ENCODE measurements at places on chromosomes 5 and 9.

DNA sequence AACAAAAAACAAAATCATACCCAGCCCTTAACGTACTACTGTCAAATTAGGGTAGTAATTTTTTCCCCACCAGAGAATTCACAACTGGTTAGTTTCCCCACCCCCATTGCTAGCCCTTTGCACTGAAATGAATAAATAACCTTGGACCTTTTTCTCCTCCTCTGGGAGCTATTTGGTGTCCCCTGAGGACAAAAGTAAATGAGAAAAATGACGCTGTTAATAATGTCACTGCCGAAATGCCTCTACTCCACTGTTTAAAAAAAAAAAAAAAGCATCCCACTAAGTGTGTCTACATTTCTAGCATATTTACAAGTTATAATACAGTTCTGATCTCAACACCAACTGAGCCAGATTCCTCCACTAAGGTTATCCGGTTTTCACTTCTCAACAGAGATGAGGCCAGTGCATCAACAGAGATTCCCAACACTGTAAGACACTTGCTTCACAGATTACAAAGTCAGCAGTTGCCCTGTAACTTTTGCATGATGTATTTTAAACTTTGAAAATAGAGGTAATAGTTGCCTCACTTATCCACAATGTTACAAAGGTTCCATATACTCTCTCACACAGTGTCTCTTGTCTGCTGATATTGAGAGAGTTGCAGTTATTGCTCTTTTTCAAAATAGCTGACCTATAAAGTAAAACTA is 5.1 kb upstream of the NFIB start:
- no peak for DNase-seq

- no peak for DNase-seq
Observed at GRCh38 chr5:41649659-41650058, 139.3 kb upstream of the PLCXD3 start.

DNA sequence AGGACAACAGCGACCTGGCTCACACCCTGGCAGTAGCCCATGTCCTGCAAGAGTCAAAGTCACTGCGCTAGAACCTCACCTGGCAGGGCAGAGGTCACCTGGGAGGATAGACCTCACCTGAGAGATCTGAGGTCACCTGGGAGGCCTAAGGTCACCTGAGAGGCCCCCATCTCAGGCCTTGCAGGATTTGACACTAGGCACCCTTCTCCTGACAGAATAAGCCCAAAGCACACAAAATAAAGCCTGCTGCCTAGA is 75.2 kb upstream of the SPTLC1 start:
- no peak for DNase-seq

DNA sequence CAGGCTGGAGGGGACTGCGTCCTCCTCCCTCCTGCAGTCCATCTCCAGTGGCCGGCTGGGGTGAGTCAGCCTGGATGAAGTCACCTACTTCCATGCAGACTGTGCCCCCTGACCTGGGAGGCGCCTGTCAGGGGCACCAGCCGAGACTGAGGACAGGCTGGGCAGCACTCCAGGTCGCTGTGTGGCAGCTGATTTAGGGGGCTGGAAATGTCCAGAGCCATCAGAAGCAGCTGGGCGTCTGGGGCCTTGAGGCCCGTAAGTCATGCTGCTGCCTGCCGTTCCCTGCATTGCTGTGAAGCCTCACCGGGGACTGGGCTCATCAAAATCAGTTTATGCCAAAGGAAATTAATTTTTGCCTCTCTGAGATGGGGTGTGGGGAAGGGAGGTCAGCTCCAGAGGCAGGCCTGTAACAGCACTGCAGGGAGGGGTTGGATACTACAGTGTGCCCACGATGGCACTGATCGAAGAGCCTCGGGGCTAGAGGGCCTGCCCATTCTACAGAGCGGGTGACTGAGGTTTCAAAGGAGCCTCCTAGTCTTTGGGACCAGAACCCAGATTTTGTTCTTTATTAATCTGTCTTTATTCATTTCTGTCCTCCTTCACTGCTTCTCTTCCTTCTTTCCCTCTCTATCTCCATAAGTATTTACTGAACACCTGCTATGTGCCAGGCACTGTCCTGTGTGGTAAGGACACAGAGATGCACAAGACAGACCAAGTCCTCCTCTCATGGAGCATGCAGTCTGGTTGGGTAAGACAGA is 70.4 kb upstream of the PSD2 start:
- no peak for DNase-seq

GRCh38 chr9:88458716-88459465 is 70.6 kb downstream of the SPIN1 start:
- DNase-seq, result no peak

- DNase-seq, result no peak
Observed at GRCh38 chr9:14962193-14962882, 52.1 kb upstream of the FREM1 start.

GRCh38 chr9:129198319-129199043 is 20.4 kb upstream of the IER5L start:
- no peak for DNase-seq

DNA sequence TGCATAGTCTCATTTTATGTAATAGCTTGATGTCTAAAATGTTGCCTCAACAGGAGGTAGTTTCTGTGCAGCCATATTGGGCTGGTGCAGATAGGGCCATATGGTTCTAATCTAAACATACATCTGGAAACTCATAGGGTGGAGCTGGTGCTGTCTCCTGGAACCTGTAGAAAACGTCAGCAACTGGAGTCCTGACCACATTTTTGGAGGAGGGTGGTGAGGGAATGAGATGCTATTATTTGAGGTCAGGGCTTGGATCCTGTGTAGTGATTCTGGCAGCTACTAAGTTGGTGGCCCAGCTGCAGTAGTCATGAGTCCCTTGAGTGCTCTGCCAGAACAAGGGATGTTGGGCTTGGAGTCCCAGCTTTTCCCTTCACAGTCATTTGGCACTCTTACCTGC is 14.1 kb downstream of the MAN2A1 start:
- DNase-seq, result no peak

DNA sequence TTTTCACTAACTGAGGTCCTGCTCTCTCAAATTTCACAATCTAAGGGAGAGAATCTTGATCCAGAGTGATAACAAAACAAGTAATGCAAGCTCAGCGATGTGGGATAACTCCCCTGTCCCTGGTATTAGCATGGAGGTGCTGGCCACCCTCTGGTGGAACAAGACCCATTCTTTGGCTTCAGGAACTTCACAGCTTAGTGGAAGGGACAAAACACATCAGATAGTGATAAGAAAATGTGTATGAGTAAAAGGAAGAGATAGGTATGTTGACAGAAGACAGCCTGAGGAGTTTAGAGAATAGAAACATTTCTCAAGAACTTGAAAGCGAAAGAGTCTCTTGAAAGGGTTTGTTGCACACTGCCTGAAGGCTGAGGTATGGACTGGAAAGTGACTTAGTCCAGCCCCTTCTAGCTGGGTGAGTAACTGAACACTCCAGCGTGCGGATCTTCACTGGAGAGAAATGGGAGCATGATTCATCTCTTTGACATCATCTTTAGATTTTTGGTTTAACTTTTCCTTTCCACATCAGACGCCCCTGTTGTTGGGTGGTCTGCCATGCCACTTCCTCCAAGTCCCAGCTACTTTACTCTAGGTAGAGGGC is 25.4 kb upstream of the ZSWIM6 start:
- no peak for DNase-seq

- DNase-seq, result no peak
Observed at GRCh38 chr5:142316681-142317080, 8.1 kb downstream of the SPRY4 start.

GRCh38 chr5:147384346-147385193 is 125.3 kb downstream of the DPYSL3 start:
- no peak for DNase-seq

GRCh38 chr5:131224387-131225201 is 39.3 kb upstream of the CDC42SE2 start:
- DNase-seq, result no peak

GRCh38 chr9:15843931-15844330 is 291.1 kb downstream of the CCDC171 start:
- no peak for DNase-seq

DNA sequence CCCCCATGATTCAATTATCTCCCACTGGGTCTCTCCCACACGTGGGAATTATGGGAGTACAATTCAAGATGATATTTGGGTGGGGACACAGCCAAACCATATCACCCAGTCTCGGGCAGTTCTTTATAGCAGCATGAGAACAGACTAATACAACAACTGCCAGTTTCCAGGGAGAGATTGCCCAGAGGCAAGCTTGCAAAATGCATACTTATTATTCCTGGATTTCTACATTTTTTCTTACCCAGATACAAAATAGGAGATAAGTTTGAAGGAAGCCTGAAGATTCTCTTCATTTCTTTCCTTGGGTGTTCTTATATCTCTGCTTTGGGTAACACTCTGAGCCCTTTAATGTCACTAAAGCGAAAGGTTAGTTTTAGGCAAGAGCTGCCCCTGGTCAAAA is 691.2 kb downstream of the TAF11L14 start:
- DNase-seq, result no peak

DNA sequence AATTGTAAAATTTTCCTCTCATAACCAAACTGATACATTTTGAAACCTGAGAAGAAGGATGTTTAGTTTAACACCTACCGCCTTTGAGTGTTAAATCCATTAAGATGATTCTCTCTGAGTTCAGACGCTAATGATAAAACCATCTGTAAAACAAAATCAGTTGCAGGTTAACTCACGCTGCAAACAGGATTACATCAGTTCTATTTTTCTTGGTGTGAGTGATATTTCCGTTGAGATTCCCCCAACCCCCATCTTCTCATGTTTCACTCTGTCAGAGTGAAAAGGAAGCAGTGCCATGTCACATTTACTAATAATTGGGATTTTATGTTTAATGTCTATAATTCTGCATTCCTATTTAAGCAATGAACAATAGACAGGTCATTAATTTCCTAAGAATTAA is 146.5 kb downstream of the FANCC start:
- DNase-seq, result peak; percentile 4

GRCh38 chr5:92370032-92370431 is 986.9 kb upstream of the ARRDC3 start:
- DNase-seq, result no peak

DNA sequence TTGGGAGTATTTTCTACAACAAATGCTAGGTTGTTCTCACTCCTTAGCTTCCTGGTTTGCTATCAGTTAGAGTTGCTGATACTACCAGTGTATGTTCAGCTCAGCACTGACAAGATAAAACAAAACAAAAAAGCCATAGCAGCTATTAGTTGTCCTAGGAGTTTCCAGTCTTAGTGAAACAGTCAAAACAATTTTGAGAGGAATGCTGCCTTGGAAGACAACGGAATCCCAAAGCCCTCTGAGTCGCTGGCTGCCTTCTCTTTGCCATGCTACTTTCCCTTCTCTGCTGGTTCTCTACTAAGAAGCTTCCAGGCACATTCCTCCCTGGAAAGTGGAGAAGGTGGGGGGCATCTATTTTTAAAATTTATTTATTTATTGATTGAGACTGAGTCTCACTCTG is 5.4 kb upstream of the CREBRF start:
- no peak for DNase-seq

- no peak for DNase-seq
Observed at GRCh38 chr9:129908906-129909305, 73.6 kb downstream of the USP20 start.

GRCh38 chr5:88671505-88672499 is 211.2 kb downstream of the MEF2C start:
- no peak for DNase-seq

GRCh38 chr5:39363217-39363616 is 1.1 kb downstream of the C9 start:
- no peak for DNase-seq

DNA sequence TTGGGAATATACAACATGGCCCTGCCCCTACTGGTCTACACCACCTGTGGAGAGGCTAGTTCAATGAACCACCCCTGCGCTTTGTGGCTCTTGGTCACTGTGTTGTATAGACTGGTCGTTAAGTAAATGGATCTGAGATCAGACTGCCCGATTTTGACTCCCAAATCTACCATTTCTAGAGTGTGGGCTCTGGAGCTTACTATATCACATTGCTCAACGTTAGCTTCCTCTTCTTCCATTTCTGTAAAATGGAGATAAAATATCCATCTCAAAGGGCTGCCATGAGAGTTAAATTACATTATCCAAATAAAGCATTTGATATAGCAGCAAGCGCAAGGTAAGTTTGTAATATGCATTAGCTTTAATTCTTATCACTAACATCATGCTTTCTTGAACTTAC is 52.7 kb upstream of the IFNK start:
- DNase-seq, result no peak

DNA sequence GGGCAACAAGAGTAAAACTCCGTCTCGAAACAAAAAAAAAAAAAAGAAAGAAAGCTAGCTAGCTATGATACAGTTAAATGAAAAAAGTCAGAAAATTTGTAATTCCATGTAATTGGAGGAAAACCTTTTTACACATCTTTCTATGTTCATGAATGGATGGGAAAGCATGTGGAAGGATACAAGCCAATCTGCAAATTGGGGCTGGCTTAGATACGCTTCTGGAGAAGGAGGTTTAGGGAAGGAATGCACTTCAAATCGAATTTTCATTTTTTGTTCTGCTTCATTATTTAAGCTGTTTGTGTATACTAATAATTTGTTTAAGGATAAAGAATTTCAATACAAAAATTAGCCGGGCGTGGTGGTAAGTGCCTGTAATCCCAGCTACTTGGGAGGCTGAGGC is 6.7 kb downstream of the VDAC1 start:
- no peak for DNase-seq

- no peak for DNase-seq
Observed at GRCh38 chr9:28970241-28970654, 1397.0 kb upstream of the C9orf72 start.

DNA sequence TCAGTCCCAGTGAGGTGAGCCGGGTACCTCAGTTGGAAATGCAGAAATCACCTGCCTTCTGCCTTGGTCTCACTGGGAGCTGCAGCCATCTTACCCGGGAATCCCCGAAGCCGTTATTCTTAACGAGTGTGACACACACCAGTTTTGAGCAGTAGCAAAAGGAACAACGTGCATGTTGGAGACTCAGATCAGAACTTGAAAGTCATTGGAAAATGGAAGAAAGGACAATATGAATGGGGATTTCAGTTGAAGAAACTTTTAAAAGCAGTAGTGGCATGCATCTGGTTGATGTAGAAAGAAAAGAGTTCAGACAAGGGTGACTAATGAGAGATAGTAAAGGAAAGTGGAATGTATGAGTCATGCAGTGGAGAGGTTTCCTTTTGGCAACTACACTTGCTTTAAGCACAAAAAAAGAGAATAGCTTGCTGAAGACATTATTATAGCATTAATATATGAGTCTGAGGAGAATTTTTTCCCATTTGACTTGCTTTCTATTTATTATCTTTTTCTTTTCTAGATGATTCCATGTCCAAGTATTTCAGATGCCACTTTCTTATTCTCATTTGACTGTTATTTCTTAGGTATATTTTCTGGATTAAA is 44.4 kb upstream of the ANKDD1B start:
- DNase-seq, result no peak

DNA sequence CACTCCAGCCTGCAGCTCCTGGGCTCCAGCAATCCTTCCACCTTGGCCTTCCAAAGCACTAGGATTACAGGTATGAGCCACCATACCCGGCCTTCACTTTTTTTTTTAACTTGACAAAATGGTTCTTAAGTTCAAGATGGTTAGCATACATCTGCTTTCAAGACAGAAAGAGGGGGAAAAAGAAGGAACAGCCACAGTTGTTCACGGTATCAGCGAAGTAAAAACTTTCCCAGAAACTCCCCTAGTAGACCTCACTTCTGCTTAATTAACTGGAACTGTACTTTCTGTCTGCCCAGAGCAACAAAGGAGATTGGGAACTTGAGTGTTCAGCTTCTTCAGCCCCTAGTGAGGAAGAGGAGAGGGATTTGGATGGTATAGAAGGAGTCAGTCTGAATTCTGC is 116.7 kb downstream of the UGCG start:
- no peak for DNase-seq

- no peak for DNase-seq
Observed at GRCh38 chr5:143495821-143496275, 92.4 kb upstream of the NR3C1 start.
